ENCODE measurements at places on chromosomes 1 and 21.

DNA sequence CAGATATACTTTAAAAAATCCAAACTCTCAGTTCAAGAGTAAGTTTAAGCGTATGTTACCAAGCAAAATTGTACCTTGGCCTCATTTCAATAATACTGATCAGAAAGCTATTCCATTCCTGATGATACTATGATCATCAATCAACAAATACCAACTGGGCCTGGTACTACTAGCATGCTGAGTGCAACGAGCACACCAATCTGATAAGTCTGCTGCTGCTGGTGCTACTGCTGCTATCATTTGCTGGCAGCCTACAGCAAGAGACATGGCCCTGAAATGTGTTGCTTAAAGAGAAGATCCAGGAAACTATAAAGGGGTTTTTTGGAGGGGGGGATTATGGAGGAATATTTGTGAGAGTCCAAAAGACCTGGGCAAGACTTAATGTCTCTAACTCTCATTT lies 39.7 kb downstream of the NME7 start:
- no peak for DNase-seq

- DNase-seq, result no peak
These were observed 23.6 kb downstream of the ACTA1 start for GRCh38 chr1:229410370-229410691.

GRCh38 chr1:209202830-209203532 lies 380.5 kb upstream of the CAMK1G start:
- peak; percentile 40 for DNase-seq

DNA sequence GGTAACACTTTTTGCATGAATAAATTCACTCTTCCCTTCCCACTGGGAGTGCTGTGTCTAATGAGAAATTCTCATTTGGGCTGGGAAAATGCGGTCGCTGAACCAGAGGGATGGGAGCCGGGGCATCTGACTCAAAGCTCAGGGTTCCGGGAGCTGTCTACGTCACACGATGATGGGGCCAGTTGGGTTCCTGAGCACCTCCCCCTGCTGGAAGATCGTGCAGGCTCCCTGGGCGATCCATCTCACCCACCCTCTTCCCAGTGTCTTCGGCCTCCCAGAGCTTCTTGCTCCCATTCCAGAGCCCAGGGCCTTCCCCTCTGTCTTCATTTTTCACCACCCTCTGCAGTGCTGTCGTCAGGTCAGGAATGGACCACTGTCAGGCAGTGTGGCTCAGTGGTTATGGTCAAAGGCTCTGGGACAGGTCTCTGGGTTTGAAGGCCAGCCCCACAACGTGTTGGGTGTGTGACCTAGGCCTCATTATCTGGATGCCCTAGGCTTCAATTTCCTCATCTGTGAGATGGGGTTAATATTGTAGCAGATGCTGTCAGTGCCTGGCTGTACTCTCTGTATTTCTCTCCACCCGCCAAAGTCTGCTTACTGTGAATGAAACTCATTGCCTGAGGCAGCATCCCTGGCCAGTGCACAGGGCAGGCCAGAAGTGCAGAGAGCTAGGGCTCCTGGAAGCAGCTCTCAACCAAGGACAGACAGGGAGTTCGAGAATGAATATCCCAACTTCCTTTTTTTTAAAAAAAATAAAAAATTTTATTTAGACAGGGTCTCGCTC lies 31.8 kb downstream of the IGSF21 start:
- DNase-seq, result no peak

- no peak for DNase-seq
These were observed 5.8 kb downstream of the ADORA3 start for GRCh38 chr1:111497592-111497991.

DNA sequence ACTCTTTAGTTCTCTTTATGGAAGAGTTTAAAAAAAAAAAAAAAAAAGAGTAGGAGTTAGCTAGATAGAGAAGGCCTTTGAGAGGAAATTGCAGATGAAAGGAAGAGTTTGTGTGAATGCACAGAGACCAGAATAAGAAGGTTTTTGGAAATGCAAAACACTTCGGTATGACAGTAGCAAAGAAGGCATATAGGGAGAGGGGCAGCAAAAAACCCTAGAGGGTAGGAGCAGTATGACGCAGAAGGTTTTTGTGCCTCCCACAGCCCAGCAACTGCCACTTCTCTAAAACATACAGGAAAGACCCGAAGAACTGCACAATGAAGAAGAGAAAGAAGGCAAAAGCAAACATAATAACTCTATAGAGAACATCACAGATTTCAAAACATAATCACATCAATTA lies 84.3 kb downstream of the WDR64 start:
- no peak for DNase-seq

DNA sequence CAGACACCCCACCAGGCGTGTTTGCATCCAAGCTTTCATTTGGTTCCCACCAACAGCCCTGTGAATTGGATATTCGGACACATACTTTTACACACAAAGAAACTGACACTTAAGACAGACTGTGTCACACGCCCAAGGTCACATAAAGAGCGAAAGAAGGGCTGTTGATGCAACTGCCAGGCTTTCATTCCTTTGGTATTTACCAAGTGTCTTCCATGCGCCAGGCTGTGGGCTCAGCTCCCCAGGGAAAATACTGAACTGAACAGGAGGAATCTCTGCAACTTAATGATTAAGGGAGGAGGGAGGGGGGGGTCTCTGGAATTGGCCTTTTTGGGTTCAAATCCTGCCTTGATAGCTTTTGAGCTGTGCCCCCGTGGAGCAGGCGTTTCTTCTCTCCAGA lies 122.8 kb downstream of the ACTL8 start:
- no peak for DNase-seq

- DNase-seq, result no peak
These were observed 206.9 kb upstream of the FGGY start for GRCh38 chr1:59089922-59090457.

DNA sequence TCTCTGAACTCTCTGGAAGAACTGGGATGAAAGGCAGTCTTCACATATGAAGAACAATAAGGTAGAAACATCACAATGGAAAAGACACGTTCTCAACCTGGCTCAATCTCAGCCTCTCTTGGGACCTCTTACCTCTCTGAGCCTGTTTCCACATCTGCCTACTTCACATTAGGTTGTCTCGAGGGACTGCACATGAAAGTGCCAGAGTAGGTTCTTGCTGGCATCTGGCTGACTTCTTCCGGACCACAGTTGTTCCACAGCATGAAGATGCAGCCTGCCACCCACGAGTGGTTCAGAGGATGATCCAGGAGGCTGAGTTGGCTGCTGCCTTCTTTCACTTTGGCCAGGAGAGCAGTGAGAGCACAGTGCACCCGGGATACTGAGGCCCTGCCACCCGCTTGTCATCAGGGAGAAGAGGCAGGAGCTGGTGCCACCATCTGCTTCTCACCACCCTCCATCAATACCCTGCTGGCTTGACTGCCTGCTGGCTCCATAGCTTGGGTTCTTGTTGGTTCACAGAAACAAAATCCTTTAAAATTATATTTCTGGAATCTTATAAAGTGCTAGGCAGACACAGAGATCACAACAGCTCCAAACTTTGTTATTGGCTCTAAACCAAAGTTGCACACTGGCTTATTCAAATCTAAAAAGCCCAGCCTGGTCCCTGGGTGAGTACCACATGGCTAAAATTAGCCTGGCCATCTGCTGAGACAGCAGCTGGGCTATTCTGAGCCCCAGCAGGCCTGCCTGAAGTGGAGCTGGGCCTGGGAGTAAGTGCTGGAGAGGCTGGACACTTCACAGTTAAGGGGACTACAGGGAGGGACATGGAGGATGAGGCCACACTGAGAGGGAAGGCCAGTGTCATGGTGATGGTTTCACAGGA lies 46.9 kb upstream of the LIN9 start:
- no peak for DNase-seq

DNA sequence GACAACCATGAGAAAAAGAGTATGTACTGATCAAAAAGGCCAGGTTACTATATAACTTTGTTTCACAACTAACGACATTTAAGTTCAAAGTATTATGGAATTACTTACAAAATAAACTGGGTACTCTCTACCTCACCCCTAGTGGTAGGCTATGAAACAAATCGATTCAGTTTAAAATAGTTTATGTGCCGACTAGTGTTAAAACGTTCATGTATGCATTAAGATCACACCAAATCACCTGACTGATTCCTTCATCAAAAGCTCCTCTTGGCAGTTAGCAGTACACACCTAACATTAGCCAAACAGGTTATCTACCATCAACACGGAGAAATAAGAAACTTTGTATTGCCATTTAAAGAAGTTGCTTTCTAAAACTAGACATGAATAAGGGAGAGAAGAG lies 137.1 kb downstream of the AKT3 start:
- no peak for DNase-seq

GRCh38 chr1:78577257-78578100 lies 42.8 kb upstream of the IFI44L start:
- no peak for DNase-seq

GRCh38 chr1:98387701-98388100 lies 273.8 kb upstream of the SNX7 start:
- no peak for DNase-seq

DNA sequence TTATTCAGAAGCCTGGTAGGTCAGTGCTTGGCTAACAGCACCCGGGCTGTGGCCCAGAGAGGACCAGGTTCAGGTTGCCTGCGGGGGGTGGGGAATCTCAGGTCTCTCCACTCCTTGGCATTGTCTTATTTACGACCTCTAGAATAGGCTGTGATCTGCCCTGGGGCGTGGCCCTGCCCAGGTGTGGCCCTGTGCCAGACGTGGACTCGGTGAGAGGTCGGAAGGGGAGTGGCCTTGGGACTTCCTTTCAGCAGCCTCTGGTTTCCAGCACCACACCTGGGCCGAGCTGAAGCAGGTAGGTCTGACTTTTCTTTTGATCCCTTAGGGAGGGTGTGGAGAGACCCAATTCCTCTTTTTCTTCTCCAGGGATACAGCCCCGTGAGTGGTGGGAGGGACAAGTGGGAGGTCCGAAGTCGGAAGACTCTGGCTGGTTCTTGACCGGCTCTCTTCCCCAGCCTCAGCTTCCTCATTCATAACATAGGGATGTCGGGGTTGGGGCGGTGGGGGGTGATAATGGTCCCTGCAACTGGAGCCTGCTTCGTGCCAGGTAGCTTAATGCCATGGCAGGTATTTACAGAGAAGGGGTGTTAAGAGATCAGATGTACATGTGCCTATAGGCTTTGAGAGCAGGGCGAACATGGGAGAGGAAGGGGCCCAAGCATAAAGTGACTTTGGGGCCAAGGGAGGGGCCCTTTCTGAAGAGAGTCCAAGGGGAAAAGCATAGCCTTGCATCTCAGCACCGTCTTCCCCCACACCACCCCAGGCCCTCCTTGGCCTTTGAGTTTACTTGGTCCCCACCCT lies 16.5 kb downstream of the ACOT11 start:
- DNase-seq, result no peak

DNA sequence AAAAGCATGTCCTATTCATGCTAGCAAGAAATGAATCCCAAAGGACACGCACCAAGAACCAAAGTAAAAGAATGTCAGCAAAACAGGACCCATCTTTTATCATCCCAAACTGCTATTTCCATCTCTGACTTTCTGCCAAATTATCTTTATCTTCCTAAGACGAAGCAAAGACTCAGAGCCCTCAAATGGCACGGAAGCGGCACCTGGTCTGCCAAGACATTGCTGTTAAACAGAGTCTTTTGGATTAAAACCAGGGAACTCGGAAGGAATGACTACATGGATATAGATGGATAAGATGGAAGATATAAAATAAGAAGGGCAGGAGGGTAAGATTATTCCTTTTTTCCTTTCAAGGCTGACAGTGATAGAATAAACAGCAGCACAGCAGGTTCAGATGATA lies 60.8 kb upstream of the LBR start:
- no peak for DNase-seq

GRCh38 chr1:87196110-87196827 lies 132.4 kb upstream of the LMO4 start:
- no peak for DNase-seq

DNA sequence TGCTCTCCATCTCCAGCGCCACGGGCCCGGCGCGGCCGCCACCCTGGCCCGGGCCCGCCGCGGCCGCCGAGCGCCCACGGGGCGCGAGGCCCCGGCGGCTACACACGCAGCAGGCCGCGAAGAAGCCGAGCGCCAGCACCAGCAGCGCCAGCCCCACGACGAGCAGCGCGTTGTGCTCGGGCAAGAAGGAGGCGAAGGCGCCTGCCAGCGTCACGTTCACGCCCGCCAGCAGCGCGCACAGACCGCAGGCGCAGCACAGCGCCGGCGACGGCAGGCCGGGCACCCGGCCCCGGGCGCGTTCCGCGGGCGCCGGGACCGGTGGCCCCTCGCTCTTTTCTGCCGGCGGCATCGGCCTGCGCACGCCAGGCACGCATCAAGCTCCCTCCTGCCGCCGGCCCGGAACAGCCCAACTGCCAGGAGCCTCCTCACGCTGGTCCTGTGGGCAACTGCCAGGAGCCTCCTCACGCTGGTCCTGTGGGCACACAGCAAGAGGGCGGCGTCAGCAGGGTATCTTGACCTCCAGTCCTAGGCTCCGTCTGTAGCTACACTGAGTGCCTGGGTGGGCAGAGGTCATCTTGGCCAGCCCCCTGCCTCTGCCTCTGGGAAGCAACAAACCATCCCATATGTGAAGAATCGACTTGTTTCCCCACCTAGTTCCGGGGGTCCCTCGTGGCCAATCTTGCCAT lies 18.1 kb downstream of the KNCN start:
- DNase-seq, result no peak

DNA sequence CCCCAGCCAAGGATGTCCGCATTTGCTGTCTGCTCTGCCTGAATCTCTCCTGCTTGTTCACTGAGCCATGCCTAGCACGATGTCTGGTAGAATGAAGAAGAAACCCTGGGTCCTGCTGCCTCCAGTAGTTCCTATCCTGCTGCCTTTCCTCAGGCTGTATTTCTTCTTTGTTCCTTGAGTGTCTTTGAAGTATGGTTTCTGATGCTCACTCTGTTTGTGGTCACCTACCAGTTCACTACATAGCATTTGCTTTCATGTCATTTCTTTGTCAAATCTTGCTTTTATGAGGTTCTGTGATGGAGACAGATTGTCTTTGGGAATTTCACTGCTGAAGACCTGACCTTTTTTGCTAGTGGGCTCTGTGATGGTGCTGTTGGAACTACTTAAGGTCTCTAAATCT lies 5.9 kb downstream of the UCK2 start:
- no peak for DNase-seq

GRCh38 chr1:195173753-195174152 lies 1434.5 kb downstream of the KCNT2 start:
- DNase-seq, result no peak

DNA sequence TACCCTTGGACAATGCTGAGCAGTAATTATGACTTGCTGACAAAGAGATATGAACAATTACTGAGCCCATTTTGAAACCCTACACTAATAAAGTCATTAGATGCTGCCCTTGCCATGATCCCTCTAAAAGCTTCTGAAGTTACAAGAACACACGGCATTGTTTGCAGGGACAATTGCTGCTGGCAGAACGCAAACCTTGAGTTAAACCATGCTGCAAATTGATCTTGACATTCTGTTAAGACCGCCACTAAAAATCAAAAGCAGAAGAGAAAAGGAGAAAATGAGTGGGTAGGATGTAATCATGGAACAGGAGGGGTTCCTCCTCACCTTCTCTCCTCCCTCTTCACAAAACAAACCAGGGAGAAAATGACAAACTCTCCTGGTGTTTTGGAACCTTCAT lies 136.2 kb upstream of the DMRTA2 start:
- no peak for DNase-seq
